ENCODE measurements at places on chromosomes 3 and 15.

DNA sequence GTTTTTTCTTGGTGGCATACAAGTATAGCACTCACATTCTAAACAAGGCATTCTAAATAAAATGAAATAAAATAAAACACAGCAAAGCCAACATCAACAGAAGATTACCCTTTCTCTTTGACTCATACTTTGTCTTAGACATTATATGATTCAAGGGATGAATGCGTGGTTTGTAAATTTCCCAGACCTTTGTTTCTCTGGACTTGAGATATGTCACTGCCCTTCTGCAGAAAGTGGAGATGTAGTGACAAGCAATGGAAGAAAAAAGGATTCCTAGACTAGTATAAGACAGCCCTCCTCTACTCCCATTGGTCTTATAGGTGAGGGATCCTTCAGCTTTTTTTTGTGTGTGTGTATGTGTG is 22.4 kb downstream of the NANOGP8 start:
- DNase-seq, result no peak

DNA sequence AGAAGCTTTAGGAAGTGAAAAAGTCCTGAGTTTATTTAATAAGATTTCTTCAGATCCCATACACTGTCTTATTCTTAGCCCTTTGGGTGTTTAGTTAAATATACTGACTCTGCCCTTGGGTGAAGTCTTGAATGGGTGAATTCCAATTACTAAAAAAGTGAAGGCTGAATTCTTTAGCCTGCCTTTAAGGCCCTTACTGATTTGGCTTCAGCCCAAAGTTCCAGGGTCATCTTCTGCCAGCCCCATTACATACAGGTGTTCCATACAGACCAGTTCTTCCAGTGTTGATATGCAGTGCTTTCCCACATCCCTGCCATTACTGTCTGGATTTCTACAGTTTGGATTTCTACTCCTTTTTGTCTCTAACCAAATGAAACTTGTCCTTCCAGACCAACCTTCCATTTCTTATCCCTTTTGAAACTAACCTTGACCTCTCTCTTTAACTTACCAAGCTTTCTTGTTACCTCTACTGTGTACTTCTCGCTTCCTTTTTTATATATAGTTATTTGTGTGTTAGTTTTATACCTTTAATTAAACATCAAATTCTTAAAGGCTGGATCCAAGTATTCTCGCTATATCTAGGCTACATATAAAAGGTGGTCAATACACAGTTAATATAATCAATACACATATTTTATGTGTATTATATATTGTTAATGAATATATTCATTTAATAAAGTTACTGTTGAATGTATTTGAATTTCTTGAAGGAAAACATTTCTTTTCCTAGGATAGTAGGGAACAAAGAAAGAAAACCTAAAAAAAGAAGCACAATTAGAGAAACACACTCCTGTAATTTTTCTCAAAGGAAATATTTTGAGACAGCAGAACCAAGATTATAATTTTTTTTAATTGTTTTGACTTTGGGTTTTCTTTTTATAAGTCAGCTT is 15.0 kb downstream of the MBNL1 start:
- DNase-seq, result no peak

- DNase-seq, result no peak
Measured at GRCh38 chr3:14538451-14539088, 1.6 kb downstream of the GRIP2 start.

DNA sequence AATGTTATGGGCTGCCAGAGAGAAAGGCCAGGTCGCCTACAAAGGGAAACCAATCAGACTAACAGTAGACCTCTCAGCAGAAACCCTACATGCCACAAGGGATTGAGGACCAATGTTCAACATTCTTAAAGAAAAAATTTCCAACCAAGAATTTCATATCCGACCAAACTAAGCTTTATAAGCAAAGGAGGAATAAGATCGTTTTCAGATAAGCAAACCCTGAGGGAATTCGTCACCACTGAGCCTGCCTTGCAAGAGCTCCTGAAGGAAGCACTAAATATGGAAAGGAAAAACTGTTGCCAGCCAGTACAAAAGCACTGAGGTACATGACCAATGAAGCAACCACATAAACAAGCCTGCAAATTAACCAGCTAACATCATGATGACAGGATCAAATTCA is 33.1 kb downstream of the PYGO1 start:
- no peak for DNase-seq

DNA sequence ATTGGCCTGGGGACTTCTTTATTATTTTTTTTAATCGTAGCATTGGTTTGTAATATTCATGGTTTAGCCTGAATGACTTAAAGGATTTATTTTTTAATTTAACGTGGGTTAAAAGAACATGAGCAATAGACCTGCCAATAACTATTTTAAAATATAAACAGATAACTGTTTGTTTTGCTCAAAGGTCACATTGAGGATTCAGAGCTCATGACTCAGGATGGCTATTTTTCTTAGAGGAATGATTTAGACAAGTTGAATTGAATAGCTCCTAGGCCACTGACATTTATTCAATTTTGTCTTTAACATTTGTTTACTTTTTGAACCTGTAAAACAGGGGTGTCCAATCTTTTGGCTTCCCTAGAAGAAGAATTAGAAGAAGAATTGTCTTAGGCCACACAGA is 68.5 kb downstream of the ITPR1 start:
- DNase-seq, result no peak

GRCh38 chr3:194930377-194931204 is 244.9 kb downstream of the FAM43A start:
- no peak for DNase-seq

- no peak for DNase-seq
Measured at GRCh38 chr3:170023165-170023564, 14.6 kb upstream of the GPR160 start.

DNA sequence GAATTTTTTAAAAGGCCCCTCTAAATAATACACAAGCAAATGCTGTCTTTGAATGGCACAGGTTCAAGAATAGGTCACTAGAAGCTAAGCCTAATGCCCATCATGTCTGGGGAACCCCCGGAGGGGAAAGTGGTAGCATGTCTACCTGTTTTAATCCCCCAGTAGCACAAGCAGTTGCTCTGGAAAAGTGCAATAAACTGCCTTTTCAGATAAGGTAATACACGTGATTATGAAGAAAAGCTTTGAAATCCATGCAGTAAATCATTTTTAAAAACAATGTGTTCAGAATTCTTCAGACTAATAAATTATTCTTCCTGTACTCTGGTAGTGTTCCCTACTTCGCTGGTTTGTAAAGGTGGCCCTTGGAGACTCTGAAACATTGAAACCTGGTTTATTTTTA is 922.2 kb downstream of the ROBO1 start:
- DNase-seq, result no peak

GRCh38 chr3:17841190-17841828 is 98.9 kb upstream of the TBC1D5 start:
- peak; percentile 34 for DNase-seq

DNA sequence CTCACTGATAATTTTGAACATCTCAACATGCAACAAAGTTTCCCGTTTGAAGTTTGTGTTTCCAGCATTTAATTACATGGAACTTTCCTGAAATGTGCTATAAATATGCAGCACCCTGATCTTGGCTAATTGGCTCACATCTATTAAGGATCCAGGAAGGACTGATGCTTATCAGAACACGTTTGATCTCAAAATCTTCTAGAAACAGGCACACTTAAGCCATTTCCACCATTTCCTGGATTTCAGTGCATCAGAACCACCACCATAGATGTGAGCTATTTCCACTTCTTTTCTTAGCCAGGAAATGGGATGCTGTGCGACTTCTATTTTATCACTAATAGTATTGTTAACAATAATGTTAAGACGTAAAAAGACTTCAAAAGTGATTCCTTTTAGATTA is 228.9 kb downstream of the FEZF2 start:
- DNase-seq, result no peak

- no peak for DNase-seq
Measured at GRCh38 chr3:104548401-104548800, 818.3 kb upstream of the ALCAM start.

DNA sequence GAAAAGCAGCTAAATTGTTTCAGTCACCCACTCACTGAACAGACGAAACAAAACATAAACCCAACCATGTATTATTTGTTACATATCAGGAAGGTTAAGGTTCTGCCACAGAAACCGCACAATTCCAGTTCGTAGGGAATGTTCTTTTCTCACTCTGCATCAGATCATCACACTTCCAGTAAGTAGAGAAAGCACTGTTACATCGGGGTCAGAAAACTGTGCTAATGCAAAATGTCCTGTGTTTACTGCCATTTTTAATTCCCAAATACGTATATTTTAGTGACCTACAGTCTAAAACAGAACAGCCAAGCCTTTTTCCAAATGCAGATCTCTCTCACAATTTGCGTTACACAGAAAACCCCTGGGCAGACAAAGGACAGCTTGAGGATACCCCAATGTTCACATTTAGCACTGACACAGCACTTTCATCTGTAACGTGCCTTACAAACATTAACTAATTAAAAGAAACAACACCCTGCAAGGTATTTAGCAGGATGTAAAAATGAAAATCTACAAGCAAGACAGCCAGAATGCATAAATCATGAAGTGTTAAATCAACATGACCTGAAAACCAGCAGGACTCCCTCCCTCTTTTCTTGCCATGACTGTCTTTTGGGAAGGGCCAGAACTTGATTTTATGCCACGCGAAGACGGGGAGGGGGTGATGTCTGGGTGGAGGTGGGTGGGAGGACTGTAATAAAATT is 34.8 kb upstream of the SKIL start:
- no peak for DNase-seq

GRCh38 chr3:127991681-127992080 is 60.6 kb upstream of the SEC61A1 start:
- no peak for DNase-seq

DNA sequence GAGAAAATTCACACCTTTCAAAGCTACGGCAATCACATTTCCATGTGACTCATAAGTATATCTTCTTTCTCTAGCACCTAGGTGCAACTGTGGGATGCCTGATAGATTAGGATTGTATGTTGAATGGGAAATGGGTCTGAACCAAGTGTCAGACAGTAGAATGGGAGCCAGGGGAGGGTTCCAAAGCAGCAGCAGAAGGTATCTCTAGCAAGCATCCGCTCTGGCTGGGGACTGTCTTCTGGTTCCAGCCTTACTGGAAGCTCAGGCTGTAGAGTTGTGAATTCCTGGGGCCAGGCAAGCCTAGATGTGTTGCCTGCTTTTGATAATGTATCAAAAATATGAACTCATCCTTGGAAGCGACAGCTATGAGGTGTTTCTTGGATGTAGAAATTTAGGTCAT is 2.1 kb upstream of the CHL1 start:
- no peak for DNase-seq

DNA sequence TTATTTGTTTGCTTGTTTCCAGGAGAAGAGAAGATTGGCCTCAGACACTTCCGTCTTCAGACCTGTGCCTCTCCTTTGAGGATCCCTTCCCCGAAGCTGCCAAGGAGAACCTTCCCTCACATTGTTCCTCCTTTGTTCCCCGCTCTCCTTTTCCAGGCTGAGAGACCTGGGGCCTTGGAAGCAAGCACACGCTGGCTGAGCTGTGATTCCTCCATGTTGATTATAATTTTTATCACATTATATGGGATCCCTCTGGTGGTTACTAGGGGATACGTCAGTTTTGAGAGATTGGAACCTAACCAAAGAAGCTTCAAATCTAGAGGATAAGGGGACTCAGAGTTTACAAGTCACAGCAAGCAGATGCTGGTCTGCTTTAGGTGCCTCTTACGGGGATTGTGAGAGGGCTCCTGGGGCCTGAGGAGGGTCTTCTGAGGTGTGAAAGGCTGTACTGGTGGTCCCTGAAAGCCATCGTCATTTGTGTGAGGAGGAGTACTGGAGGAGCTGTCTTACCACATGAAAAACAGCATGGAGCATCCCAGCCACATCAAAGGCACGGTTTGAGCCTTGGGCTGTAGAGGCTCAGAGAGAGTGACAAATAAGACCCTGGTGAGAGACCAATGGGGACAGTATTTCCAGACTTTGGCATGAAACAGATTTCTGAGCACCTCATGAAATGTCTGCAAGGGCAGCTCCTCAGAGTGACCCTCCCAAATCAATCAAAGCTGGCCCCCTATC is 760.1 kb upstream of the CFAP20DC start:
- peak; percentile 20 for DNase-seq

DNA sequence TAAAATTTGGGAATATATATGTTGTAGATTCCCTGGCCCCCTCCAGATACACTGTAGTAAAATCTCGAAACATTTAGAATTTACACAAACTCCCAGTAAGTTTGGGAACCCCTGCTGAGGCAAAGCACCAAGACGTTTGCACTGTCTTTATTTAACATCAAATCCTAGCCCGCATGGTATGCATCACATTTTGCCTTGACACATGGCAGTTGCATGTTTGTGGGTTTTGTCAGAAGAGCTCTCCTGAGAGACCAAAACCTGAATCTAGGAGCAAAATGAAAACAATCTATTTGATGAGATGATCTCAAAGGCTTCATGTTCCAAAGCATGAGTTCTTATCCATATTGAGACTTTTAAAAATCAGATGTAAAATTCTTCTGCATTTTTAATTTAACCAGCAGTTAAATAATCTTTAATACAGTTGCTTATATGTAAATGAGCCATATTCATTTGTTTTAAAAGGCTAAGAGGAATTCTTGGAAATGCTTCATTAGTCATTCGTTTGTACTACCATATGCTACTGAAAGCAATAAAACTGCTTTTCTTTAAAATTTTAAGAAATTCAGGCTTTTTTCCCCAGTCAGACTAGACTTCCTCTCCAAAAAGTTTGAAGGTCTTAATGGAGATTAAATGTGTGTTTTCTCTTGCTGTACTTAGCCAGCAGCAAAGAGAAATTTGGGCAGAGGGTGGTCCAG is 105.2 kb upstream of the BOC start:
- DNase-seq, result no peak

DNA sequence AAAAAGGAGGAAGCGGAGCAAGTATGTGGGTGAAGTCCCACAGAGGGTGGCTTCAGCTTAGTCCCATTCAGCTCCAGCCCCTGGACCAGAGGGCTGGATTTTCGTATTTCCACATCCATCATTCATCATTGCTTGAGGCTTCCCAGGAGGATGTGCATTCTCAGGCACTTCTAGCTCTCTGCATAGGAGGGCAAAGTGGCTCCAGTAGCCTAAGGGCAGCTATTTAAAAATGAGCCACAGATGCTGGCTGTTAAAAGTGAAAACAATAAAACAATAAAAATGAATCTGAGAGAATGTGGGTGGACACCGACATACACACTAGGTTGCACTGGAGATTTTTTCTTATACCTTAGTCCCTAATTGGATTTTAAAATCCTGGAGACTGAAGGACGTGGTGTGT is 629.2 kb upstream of the ZNF385D start:
- DNase-seq, result no peak

GRCh38 chr3:60829058-60829457 is 422.2 kb downstream of the FHIT start:
- no peak for DNase-seq

GRCh38 chr3:23442598-23443383 is 239.7 kb downstream of the UBE2E2 start:
- no peak for DNase-seq

All from fibroblast of the conjunctiva (primary cell).